Activated B cell treated with CpG ODN at 0.5 μM for 24 hours (primary cell): ENCODE measurements at places on chromosomes 2 and 18. TPM values are rescaled to one million over a fixed set of nuclear protein-coding genes. Genes with fewer than 3 reads are reported as not detected.

- no peaks in the 10 kb centered on the region for H3K36me3 ChIP-seq
- H3K27ac ChIP-seq, result no peak overlapping the region
- peaks cover 4% of the 10 kb centered on the region for H3K27me3 ChIP-seq
- DNase-seq, result no peak
- H3K4me1 ChIP-seq, result no peaks in the 10 kb centered on the region
Measured at GRCh38 chr18:24582771-24583170, 122.3 kb downstream of the HRH4 start.

Gene KANSL3
- total RNA-seq, result 24.6 and 31.4 TPM in 2 replicates

Gene MC4R
- not detected in 2 replicates for total RNA-seq

- peaks cover 9% of the 10 kb centered on the region for H3K4me1 ChIP-seq
Measured at GRCh38 chr18:13521418-13521817, 204.9 kb downstream of the FAM210A start.

Gene KRTCAP3
- total RNA-seq, result 6.3 and 10.0 TPM in 2 replicates

DNA sequence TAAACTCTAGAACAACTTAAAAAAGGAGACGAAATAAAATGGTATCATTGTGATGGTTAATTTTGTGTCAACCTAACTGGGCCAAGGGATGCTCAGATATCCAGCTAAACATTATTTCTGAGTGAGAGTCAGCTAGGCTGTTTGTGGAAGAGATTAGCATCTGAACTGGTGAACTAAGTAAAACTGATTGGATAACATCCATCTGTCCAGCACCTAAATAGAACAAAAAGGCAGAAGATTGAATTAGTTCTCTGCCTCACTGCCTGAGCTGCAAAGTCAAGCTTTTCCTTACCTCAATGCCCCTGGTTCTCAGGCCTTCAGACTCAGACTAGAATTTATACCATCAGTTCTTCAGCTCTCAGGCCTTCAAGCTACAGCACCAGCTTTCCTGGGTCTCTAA is 30.0 kb downstream of the PPP3R1 start:
- H3K36me3 ChIP-seq, result peaks cover 38% of the 10 kb centered on the region
- H3K4me3 ChIP-seq, result no peak overlapping the region
- no peak for DNase-seq
- H3K4me1 ChIP-seq, result peaks cover 94% of the 10 kb centered on the region
- H3K27ac ChIP-seq, result no peak overlapping the region

- no peak overlapping the region for H3K4me3 ChIP-seq
- no peak overlapping the region for H3K27ac ChIP-seq
- peaks cover 2% of the 10 kb centered on the region for H3K27me3 ChIP-seq
- no peaks in the 10 kb centered on the region for H3K4me1 ChIP-seq
Measured at GRCh38 chr2:165070076-165070475, 114.8 kb upstream of the SLC38A11 start.

DNA sequence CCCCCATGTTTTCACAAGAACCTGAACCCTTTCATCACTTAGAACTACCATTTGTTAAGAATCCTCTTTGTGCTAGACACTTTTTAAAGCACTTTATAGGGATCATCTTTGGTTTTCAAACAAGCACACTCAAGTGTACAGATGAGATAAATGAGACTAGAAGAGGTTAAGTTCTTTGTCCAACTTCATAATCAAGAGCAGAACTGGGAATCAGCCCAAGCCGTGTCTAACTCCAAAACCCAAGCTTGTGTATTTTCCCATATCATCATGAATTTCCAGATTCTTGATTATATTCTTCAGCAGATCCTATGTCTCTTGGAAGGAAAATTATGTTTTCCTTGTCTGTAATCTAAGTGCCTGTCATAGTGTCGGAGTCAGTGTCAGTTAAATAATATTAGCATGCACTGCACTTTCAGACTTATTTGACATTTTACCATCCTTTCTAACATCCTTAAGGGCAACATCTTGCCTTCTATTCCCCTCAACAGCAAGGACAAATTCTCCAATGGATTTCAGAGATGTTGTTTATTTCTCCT is 123.0 kb upstream of the SETBP1 start:
- H3K27me3 ChIP-seq, result no peaks in the 10 kb centered on the region
- no peak for DNase-seq
- no peak overlapping the region for H3K27ac ChIP-seq
- H3K4me1 ChIP-seq, result peaks cover 15% of the 10 kb centered on the region
- no peaks in the 10 kb centered on the region for H3K36me3 ChIP-seq

DNA sequence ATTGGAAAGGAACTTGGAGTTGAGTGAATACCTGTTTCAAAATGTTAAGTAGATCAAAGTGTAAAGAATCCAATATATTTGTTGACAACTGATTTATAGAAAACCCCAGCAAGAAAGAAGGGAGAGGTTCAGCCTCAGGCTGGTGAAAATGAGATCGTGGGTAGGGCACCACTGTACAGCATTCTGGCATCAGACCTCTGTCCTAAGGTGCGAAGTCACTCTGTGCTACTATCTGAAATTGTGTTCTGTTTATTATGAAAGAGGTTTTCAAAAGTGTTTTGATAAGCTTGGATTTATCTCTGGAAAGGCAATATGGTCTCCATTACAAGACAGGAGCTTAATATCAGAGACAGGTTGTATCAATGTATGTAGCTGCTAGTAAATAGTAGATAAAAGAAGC is 80.5 kb upstream of the MAP4K3 start:
- H3K27me3 ChIP-seq, result no peaks in the 10 kb centered on the region
- peaks cover 18% of the 10 kb centered on the region for H3K4me1 ChIP-seq
- H3K36me3 ChIP-seq, result no peaks in the 10 kb centered on the region
- no peak for DNase-seq
- H3K27ac ChIP-seq, result no peak overlapping the region
